ENCODE measurements at places on chromosomes 2 and 18.

DNA sequence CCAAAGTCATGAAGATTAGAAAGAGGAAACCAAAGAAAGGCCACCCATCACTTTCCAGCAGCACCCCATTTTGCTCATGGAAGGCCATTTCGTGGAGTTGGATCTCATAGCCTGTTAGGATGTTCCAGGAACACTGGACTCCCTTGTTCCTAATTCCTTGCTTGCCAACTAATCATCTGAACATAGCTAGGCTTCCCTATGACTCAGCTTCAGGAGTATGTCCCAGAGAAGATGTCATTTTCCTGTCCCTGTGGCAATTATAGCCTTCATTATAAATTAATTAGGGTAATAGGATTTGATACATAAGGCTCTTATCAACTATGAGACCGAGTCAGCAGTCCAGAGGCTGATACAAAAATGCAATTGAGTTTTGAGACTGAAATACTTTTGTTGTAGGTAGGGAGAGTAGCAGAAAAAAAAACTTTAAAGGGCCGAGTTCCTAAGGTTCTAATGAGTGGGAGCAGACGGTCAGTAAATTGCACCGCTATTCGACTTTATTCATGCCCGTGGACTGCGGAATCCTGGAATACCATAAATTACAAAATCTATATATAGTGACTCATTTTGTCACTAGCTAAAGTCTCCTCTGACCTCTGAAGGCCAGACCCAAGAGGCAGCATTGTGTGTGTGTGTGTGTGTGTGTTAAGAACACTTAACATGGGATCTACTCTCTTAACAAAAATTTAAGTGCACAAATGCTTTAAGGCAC is 311.8 kb downstream of the FBXO15 start:
- no peak for DNase-seq

DNA sequence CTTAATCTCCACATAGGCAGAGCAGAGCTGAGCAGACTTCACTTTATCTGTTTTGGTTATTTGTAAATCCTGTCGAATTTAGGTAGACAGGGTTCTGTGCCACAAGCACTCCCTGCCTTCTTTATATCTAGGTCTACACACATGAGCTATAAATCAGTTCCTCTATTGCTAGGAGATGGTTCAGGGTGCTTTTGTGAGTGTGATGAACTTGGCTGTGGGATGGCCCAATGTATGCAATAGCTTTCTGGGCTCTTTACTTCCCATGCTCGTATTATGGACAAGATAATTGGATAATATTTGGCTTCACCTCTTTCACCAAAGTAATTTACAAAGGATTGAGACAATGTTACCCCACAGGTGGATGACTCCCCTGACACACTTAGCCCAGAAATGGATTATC is 72.2 kb downstream of the PLB1 start:
- no peak for DNase-seq

DNA sequence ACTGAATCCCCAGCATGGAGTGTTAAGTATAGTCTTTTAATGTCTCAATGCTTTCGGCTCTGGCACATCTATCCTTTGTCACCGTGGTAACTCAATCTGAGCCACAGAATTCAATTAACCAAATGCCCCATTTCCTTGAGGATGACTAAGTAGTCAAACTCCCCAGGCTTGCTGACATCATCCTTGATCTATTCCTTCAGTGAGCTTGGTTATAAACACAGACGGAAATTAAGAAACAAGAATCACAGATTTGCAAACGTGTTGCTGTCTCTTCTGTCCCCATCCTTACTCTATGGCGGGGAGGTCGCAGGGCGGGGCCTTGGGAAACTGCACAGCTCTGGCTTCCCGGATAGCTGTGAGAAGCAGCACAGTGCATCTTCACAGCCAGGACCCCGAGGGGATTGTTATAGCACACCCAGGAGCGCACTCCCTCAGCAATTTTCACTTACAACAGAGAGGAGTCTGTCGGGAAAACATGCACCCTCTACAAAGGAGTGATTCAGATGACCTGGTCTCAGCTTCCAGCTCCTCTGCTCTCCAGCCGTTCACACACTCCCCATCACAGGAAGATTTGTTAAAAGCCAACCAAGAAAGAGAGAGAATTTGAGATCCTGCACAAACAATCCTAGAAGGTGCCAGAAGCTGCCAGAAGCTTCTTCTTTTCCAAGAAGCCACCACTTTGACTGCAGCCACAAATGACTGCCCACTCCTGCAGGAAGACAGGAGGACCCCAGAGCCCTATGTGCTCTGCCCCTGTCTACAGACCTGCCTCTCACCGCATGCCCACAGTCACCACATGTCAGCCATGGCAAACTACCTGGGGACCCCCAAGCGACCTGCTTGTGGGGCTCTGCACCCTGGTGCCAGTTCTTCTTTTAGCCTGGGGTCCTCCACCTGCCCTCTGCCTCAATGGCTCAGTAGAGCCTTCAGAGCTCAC is 44.9 kb upstream of the YWHAQ start:
- peak; percentile 12 for DNase-seq

DNA sequence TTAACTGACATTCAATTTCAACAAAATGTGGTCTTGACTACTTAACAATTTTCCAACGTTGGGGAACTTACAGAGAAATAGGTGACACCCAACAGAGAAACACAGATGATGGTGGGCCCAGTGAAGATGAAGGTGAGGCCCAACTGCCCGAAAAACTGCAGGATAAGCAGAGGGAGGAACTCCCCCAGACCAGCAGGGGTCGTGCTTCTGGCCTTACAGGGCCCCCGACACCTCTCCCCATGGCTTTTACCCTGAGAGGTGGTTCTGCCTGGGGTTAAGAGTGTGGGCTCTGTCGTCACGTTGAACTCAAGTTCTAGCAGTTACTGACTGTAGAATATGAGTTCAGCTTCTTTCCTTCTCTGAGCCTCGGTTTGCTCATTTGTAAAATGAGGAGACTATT is 119.5 kb upstream of the SMIM21 start:
- DNase-seq = no peak

GRCh38 chr2:183126635-183127034 is 2.4 kb downstream of the NUP35 start:
- DNase-seq = no peak

GRCh38 chr2:192190474-192190873 is 4.3 kb downstream of the TMEFF2 start:
- peak; percentile 39 for DNase-seq

- DNase-seq = no peak
These were observed 288.4 kb downstream of the SOX11 start for GRCh38 chr2:5980450-5981190.

DNA sequence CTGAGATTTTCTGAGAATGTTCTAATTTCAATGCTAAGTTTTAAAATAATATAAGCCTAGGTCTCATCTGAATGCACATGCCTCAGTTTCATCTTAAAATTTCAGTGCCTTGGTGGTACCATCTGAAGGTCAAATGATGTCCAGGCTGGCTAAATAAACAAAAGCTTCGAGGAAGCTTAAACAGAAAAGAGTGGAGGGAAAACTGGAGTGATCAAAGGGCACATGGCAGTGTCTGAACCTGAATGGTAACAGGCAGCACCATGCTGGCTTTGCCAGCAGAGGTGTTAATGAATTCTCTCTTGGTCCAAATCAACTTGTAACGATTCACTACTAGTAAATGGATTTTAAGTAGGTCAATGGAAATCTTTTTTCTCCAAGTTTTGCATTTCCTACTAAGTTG is 158.4 kb upstream of the MEX3C start:
- no peak for DNase-seq

GRCh38 chr18:13620818-13621445 is 105.4 kb downstream of the FAM210A start:
- no peak for DNase-seq

DNA sequence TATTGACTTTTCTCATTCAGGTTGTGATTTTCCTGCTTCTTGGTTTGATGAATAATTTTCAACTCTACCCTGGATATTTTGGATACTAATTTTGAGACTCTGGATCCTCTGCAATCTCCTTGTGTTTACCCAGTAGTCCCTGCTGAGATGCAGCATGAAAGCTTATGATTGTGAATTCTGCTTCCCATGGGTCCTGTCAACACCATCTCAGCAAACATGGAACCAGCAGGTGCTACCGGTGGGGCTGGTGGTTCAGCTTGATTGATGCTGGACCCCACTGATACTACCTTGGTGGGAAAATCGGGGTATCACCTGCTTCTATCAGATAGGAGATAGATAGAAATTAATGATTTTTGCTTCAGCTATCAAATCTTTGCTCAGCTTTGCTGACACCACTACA is 81.1 kb downstream of the SOWAHC start:
- no peak for DNase-seq

DNA sequence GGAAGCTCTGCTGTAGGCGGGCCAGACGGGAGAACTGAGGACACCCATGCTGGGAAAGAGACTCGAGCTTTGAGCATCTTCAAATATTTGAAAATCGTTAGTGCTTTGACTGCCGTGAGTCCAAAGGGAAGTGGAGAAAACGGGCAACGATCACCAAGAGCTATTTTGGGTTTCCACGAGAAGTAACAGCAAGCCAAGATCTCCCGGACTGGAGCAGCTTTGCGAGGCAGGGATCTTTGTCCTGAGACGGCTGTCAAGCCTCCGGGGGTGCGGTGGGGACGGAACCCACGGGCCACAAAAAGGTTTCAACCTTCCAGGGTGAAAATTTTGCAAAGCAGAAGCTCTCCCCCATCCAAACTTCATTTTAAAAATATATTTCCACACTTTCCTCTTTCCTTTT is 195.8 kb downstream of the NDUFA10 start:
- no peak for DNase-seq

DNA sequence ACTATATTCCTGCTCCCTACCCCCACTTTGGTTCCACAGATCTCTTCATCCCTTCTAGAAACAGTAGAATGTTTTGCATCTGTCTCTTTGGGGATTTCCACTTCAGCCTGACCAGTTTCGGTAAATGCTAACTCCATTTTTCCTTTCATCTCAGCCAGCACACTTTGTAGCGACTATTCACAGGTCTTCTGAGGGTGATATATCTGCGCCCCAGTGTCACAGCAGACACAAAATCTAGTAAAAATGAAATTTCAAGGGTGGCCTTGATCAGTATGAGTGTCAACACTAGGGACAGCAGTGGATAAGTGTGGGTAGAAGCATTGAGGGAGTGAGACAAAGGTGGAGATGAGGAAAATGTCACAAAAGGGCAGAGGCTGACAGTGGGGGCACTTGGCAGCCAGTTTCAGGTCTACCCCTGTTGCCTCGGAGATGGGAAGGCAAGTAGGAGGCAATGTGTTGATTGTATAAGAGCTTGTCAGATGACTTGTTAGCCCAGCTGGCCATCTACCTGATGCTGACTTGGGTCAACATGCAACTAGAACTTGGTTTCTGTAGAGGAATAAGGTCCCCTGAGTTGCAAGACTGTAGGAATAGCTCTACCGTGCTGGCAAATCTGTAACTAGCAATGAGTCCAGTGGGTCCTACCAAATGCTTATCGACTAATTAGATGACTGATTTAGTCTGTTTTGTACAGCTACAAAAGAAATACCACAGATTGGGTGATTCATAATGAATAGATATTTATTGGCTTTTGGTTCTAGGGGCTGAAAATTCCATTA is 60.7 kb downstream of the CXCR4 start:
- no peak for DNase-seq

- no peak for DNase-seq
These were observed 43.3 kb downstream of the FER1L5 start for GRCh38 chr2:96685577-96686459.

DNA sequence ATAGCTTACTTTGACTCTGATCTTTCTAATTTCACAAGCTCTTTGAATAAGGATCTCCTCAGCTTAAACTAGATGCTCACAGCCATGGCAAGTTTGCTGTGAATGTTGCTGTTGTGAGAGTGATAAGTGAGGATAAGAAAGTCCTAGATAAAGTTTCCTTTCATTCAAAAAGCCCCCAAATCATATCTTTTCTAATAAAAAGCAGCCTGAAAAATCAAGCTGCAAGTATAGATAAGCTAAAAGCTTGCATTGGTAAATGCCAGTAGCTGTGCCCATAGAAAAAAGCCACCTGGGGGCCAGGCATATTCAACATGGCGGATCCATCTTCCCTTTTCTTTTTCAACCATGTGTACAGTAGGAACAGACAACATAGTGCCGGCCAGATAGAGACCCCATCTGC is 4.3 kb downstream of the NLRC4 start:
- no peak for DNase-seq

- no peak for DNase-seq
These were observed 166.3 kb downstream of the HDAC4 start for GRCh38 chr2:239234191-239235175.

GRCh38 chr2:126704434-126705160 is 48.6 kb downstream of the GYPC start:
- DNase-seq = no peak

- DNase-seq = no peak
These were observed 94.6 kb upstream of the LGALSL start for GRCh38 chr2:64359171-64359891.

GRCh38 chr18:3380384-3380961 is 69.5 kb upstream of the TGIF1 start:
- no peak for DNase-seq

GRCh38 chr2:171747371-171747770 is 60.1 kb downstream of the DYNC1I2 start:
- no peak for DNase-seq

GRCh38 chr18:50853863-50854271 is 25.1 kb upstream of the ME2 start:
- no peak for DNase-seq

DNA sequence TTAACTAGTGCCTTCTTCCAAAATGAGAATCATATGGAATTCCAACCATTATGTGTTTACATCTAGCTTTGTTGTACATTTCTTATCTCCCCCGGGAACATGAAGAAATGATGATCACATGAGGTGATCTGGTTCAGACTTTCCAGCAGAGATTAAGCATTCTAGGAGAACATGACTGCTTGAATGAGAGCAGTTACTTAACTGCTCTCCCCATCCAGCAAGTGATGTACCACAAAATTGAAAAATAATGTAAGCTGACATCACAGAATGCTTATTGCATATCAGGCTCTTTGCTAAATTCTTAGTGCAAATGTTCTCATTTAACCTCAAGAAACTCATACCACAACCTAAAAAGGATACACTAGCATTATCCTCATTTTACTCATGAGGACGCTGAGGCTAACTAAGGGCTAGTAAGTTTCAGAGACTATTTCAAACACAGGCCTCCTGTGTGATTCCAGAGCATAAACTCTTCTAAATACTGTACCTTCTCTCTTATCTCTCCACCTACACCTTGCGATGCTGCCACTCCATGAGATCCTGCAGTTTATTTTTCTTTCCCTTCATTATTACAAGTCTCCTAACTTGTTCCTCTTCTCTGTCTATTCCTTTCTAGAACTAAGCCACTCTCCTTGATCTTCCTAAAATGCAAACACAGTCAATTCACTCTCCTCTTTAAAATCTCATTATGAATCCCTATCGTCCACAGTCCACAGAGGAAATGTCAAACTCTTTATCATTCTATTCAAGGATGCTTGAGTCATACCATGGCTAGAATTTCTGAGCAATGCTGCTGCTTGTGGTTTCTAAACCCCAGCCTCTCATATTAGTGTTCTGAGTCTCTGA is 1224.8 kb upstream of the ZEB2 start:
- DNase-seq = no peak

DNA sequence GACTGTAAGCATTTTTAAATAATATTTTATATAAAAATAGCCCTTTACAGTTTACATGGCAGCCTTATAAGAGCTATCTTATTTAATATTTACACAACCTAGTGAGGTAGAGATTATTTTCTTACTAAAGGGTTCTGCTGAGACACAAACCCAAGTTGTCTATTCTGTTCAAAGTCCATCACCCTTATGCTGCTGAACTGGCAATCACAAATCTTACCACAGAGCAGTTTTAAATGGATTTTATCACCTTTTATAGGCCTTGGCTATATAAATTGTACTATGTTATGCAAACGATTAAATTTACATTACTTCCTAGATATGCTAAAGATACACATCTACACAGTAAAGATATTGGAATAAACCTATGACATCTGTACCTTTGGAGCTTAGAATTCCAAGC is 40.7 kb downstream of the RBM45 start:
- no peak for DNase-seq

Measured in SK-N-MC (cell line).